ENCODE measurements at places on chromosomes 1 and 21. TPM values are rescaled to one million over a fixed set of nuclear protein-coding genes. Genes with fewer than 3 reads are reported as not detected.

DNA sequence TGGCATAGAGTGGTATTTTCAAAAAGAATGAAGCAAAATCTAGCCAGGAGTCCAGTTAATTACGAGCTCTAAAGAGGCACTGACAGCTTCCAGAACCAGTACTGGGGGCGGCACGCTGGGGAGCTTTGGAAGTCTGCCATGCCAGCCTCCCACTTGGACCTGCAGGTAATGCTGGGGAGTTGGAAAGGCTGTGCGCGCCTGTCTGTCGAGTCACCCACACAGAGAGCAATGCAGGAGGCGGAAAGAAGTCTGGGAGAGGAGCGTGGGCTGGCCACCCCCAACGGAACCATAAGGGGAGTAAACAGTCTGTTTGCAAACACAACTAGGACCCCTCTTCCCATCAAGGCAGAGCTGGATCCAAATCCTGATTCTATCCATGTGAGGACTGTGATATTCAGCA is 84.5 kb downstream of the BEND5 start:
- no peak for DNase-seq

GRCh38 chr1:189607477-189608096 is 870.1 kb downstream of the BRINP3 start:
- no peak for DNase-seq

C1orf94 gene
- 0.06 TPM for polyA plus RNA-seq

- DNase-seq, result no peak
Observed at GRCh38 chr1:90616395-90616794, 100.7 kb downstream of the BARHL2 start.

CCDC24 gene
- 30.6 TPM for polyA plus RNA-seq

MCOLN3 gene
- polyA plus RNA-seq, result 22.7 TPM

GRIK1 gene
- polyA plus RNA-seq, result 2.0 TPM

- DNase-seq, result no peak
Observed at GRCh38 chr1:154425172-154425571, 20.0 kb downstream of the IL6R start.

HTR6 gene
- polyA plus RNA-seq, result 2.4 TPM

ADGRL2 gene
- 135 TPM for polyA plus RNA-seq

KCNJ15 gene
- 181 TPM for polyA plus RNA-seq

- no peak for DNase-seq
Observed at GRCh38 chr1:23444596-23445390, 20.2 kb upstream of the TCEA3 start.

DNA sequence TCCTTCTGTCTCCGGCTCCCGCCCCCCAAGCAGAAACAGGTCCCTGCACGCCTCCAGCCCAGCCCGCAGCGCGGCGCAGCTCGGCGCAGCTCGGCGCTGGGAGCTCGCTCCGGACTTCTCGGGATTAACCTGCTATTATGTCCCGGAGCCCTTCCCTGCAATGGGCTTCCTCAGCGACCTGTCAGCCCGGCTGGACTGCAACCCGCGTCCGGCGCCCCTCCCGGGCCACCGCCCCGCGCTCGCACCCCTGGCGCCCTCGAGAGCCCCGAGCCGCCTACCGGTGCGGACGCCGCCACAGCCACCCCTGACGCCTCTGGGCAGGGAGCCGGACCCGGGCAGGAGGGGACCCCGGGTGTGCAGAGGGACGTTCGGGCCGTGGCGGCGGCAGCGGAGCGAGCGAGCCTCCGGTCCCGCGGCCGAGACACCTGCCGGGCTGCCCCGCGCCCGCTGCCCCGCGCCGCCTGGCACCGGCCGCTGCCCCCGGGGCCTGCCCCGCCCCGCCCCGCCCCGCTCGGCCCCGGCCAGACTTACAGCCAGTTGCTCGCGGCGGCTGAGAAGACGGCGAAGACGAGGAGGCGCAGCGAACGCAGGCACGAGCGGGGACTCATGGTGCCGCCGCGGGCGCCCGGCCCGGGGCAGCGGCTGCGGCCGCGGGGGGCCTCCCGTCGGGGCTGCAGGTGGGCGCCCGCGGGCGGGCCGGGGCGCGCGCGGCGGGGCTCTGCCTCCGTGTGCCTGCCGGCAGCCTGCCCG is 407 bp downstream of the WNT4 start:
- DNase-seq, result no peak

NES gene
- polyA plus RNA-seq, result 148 TPM

GRCh38 chr1:174219606-174220370 is 60.5 kb downstream of the RABGAP1L start:
- DNase-seq, result no peak

Data from renal pelvis (tissue), 12 donors.